GF-D8 (cell line): ENCODE measurements at places on chromosomes 3 and 15.

- DNase-seq = no peak
These were observed 67.6 kb downstream of the SLC6A11 start for GRCh38 chr3:10883478-10884234.

- DNase-seq = no peak
These were observed 198.7 kb upstream of the CMC1 start for GRCh38 chr3:28042707-28043106.

DNA sequence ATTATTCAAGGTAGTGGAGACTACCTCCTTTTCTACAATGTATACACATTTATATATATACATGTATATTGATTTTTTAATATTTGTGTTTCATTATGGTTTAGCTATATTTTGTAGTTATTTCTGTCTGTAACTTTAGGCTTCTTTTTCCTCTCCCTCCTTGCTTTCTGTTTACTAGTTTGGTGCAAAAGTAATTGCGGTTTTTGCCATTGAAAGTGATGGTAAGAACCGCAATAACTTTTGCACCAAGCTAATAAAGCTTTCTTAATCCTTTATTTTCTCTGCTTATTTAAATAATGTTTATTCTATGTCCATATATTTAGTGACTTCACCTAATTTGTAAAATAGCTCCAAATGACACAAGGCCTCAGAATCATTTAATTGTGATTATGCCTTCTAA, 195.3 kb upstream of the PLSCR5 start:
- DNase-seq = no peak

- DNase-seq = no peak
These were observed 17.9 kb upstream of the CNOT10 start for GRCh38 chr3:32667072-32667582.

- DNase-seq = no peak
These were observed 530.8 kb downstream of the FOXP1 start for GRCh38 chr3:71052716-71053115.

DNA sequence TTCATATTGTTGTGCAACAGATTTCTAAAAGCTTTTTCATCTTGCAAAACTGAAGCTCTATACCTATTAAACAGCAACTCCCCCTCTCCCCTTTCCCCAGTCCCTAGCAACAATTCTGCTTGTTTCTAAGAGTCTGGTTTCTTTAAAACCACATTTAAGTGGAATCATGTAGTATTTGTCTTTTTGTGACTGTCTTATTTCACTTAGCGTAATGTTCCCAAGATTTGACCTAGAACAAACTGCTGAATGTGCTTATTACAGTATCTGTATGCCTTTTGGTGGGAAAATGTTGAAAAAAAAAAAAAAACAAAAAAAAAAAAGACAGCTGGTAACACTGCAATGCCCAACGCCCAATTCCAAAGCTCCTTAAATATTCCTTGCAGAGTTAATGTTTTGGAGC, 19.5 kb upstream of the SPESP1 start:
- no peak for DNase-seq

DNA sequence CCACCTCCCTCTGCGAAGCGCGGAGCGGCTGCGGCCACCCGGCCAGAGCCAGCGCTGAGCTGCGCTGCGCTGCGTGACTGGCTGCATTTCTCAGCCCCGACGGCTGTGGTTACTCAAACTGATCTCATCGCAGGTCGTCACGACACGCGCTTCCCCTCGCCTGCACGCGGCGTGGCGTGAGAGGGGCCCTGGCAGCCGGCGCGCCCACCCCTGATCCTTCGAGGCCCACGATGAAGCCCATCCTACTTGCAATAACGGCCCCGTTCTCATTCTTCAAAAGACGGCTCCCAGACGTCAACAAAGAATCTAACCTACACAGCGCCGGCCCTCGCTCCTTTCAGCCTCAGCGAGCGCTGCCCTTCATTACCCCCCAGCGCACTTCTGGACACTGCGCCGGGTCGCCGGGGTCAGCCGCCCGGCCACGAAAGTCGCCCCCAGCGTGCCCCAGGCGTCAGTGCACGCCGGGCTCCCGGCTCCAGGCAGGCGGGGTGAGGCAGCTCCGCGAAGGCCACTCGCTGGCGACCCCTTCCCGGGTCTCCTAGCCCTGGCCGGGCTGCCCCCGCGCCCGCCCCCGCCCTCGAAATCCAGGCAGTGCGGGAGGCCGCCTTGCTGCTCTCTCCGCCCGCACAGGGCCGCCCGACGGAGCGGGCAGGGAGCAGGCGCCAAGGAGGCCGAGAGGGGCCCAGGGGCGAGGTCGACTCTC, 9.9 kb upstream of the LEKR1 start:
- DNase-seq = no peak

GRCh38 chr3:40923143-40923542, 276.2 kb upstream of the CTNNB1 start:
- no peak for DNase-seq

DNA sequence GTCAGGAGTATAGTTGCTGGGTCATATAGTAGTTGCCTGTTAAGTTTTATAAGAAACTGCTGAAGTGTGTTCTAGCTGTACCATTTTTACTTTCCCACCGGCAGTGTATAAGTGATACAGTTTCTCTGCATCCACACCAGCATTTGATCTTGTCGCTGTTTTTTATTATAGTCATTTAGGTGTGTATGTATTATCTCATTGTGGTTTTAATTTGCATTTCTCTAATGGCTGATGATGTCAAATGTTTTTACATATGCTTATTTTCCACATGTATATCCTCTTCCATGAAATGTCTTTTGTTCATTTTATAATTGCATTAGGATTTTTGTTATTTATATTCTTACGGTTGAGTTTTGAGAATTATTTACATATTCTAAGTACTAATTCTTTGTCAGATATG, 254.3 kb downstream of the CLSTN2 start:
- no peak for DNase-seq

GRCh38 chr3:184228376-184229137, 828 bp upstream of the VWA5B2 start:
- no peak for DNase-seq

- DNase-seq = no peak
These were observed 2.8 kb downstream of the CAV3 start for GRCh38 chr3:8736436-8736835.

DNA sequence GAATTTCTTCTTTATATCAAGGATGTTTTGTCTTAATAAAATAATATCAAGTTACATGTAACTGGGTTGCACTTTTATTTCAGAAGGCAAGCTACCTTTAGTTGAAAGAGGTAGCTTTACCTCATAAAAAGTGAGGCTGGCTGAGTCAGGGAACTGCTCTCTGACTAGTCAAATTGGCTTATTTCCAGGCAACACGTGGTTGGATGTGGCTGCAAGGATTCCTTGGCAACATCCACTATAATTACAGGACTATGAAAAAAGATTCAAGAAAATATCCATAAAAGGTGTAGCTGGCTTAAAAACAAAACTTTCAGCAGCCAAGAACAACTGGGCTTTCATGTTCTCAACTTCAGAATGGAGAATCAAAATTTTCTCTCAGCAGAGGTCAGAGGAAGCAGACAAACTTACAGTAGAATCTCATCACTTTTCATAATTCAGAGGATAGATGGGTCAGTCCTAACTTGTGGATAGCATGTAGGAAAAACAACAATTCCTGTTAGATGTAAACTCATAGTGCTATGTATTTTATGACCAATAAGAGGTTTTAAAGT, 779.1 kb downstream of the MECOM start:
- no peak for DNase-seq

DNA sequence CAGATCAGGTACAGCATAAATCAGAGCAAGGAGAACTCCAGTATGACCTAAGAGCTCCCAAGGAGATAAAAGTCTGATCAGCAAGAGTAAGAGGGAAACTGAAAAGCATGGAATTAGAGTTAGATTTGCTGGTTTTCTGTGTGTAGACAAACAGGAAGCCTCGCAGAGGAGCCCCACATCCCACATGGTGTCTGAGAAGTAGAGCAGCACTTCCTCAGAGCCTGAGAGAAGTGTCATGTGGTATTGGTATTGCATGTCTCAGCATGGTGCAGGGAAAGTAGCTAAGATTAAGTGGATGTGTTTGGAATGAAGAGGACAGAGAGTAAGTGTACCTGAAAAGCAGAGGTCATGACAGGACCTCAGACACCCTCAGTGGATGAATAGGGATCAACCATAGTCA, 175.4 kb upstream of the GBE1 start:
- no peak for DNase-seq

DNA sequence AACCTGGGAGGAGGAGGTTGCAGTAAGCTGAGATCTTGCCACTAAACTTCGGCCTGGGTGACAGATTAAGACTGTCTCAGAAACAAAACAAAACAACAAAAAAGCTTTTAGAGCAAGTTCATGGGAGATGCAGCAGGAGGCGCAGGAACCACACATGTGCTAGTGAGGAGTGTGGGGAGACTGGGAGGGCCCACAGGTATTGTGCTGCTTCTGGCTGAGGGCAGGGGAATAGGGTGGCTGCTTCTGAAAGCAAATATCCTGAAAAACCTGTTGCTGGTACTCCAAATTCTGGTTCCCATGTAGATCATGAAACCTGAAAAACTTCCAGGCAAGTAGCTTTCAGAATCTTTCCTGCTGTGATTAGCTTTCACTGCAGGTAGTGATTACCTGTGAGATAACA, 22.1 kb downstream of the TYRO3 start:
- DNase-seq = no peak

GRCh38 chr3:194960446-194961032, 274.9 kb downstream of the FAM43A start:
- no peak for DNase-seq

DNA sequence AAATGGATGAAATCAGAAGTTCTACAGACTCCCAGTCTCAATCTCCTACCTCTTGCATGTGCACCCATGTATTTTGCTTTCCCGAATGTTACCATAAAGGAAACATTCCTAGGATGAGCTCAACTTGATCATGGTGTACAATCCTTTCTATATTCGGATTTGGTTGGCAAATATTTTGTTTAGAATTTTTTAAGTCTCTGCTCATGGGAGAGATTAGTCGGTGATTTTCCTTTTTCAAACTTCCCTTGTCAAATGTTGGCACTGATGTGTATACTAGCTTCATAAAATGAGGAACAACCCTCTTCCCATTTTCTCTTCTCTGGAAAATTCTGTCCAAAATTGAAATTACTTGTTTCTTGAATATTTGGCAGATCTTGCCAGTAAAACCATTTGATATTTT, 317.6 kb upstream of the RASGRP1 start:
- no peak for DNase-seq
